ENCODE measurements at places on chromosomes 13 and 19.
A peak's percentile ranks its signal among the peaks of the same experiment; 100 is the strongest.

DNA sequence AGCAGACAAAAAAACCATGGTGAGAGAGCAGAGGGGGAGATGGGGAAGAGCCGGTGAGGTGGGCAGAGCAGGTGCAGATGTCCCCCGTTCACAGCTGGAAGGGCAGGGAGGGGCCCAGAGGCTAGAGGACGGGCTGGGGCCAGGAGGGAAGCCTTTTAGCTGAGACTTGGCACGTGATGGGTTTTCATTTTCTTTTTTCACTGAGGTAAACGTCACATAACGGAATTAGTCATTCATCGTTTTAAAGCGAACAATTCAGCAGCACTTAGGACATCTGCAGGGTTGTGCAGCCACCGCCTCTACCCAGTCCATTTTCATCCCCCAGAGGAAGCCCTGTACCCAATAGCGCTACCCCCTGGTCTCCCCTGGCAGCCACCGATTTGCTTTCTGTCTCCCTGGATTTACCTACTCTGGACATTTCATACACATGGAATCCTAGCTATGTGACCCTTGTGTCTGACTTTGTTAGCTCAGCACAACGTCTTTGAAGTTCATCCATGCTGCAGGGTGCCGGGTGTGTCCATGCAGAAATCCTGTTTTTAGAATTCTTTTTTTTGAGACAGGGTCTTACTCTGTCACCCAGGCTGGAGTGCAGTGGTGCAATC is 16.0 kb upstream of the EMC10 start:
- DNase-seq, result no peak

GRCh38 chr13:112346173-112346898 is 29.8 kb upstream of the SPACA7 start:
- peak; percentile 84 for DNase-seq

DNA sequence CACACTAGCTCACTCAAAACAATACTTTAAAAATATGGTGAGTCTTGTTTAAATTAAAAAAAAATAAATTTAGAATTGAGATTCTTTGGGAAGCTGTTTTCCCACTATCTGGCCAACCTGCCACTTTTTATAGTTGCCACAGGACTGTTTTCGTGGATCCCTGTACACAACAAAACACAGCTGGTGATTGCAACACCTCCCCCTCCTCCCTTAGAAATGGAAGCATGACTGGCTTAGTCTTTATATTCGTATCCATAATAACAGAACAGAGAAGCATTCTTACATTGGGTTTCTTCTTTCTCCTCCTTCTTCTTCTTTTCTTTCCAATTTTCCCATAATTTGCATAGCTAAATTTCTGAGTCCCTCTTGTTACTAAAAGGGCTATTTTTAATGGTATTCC is 79.5 kb upstream of the GJB6 start:
- no peak for DNase-seq

GRCh38 chr13:100537951-100538462 is 50.6 kb downstream of the GGACT start:
- no peak for DNase-seq

GRCh38 chr13:80604098-80604497 is 263.2 kb upstream of the SPRY2 start:
- no peak for DNase-seq

DNA sequence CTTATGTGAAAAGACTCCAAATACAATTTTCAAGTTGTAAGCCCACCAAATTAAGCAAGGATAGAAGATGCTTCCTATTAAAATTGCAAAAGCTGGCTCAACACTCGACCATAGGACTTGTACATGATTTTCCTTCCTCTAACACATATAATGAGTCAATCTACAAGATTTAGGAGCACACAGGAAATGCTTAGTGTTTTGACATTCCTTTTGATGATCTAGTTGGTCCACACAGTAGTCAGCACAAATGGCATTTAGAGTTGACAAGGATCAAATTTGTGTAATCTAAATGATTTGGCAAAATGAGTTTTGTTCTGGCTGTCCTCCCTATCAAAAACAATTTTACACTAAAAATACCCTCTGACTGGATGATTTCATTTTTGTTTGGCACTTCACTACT is 340.2 kb downstream of the DIAPH3 start:
- no peak for DNase-seq

- DNase-seq, result no peak
Measured at GRCh38 chr19:27773318-27774094, 1439.4 kb downstream of the UQCRFS1 start.

- DNase-seq, result no peak
Measured at GRCh38 chr13:100458673-100459072, 129.9 kb downstream of the GGACT start.

Data from NCI-H2107 (cell line).